ENCODE measurements at places on chromosomes 2 and 18.

- peak; percentile 68 for DNase-seq
These were observed 5.2 kb upstream of the C18orf63 start for GRCh38 chr18:74310411-74310810.

DNA sequence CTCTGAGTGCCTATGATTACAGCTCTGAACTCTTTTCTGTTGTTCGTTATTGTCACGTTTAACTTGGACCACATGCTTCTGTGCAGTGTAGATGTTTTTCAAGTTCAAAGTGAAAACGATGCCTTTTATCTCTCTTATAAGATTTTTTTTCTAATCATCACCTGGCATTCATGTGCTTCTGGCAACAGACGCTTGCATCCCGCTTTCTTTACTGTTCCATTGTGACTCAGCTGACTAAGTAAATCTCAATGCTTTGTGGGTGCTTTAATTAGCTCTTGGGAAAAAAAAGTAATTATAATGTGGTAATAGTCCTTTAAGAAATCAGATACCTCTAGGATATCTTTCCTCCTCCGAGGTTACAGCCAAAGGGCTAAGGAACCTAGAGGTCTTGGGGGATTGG is 31.2 kb upstream of the RMP24 start:
- no peak for DNase-seq

- peak; percentile 3 for DNase-seq
These were observed 621.9 kb upstream of the SOX11 start for GRCh38 chr2:5070257-5070656.

DNA sequence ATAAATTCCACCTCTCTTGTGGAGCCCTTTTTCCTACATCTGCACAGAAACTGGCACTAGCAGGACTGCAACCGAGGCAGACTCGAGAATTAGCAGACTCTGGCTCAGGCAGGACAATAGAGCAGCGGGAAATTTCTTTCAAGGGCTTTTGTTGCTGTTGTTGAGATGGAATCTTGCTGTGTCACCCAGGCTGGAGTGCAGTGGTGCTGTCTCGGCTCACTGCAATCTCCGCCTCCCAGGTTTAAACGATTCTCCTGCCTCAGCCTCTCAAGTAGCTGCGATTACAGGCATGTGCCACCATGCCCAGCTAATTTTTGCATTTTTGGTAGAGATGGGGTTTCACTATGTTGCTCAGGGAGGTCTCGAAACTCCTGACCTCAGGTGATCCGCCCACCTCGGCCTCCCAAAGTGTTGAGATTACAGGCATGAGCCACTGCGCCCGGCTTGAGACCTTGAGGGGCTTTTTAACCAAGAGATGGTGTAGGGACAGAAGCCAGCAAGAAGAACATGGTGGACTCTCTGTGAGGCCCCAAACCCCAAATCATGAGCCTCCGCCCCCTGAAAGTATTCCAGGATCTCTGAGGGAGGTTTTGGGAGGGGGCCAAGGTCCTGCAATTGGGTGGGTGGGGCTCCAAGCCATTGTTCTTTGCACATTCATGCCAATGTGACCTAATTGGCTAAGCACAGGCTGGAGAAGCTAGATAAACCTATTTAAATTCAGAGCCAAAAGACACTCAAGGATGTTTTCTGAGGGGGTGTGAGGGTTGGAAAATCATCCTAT is 68.4 kb upstream of the MSH2 start:
- DNase-seq = peak; percentile 74
